Hepatic stellate cell (primary cell): ENCODE measurements at places on chromosomes 5 and 9.

- DNase-seq = no peak
Observed at GRCh38 chr5:73435759-73436534, 12.6 kb downstream of the FOXD1 start.

DNA sequence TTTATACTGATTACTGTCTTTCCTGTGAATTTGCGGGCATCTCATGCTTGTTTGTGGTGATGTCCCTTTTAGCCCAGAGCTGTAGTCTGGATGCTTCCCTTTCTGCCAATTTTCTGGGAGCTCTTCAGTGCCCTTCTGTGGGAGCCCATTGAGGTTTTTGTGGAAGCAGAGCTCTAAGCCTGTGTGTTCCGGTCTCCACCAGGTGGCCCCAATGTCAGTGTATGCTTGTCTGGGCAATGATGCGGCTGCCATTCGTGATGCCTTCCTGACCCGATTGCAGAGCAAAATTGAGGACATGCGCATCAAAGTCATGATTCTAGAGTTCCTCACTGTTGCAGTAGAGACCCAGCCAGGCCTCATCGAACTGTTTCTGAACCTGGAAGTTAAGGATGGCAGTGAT, 35.1 kb downstream of the SH3GLB2 start:
- DNase-seq = no peak

DNA sequence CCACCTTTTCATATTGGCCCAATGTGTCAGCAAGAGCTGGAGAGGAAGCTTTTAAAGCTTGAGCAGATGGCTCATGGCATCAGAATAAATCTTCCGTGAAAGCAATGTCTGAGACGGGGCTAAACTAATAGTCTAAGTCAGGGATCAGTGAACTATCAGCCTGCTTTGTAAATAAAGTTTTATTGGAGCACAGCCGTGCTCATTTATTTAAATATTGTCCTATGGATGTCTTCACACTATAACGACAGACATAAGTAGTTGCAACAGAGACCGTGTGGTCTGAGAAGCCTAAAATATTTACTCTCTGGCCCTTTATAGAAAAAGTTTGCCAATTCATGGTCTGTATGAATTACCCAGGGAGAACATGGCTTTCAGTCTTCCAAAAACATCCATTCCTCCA, 85.6 kb upstream of the SLC44A1 start:
- DNase-seq = no peak

DNA sequence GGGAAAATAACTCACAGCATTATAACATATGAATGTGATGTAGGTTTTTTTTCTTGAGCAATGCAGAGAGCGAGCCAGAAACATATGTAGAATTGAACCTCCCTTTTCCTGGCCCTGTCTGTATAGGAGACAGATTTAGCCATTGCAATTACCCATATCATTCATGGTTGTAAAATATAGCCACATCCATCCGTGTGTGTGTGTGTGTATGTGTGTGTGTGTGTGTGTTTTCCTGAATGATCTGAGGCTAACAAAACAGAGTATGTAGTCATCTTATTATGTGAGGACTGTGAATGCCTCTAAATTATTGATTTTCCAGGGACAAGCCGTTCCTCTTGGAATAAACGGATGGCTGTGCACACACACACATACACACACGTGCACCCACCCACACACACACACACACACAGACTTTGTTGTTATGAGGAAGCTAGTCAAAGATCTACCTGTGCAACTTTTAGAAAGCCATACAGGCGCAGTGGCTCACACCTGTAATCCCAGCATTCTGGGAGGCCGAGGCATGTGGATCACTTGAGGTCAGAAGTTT, 11.7 kb upstream of the DENND1A start:
- no peak for DNase-seq

- DNase-seq = no peak
Observed at GRCh38 chr5:23742701-23743100, 235.3 kb downstream of the PRDM9 start.

GRCh38 chr9:8864545-8864896, 1064.9 kb upstream of the DMAC1 start:
- DNase-seq = no peak

GRCh38 chr9:113609562-113610318, 146.2 kb downstream of the RGS3 start:
- peak; percentile 65 for DNase-seq

- DNase-seq = no peak
Observed at GRCh38 chr5:67366276-67366675, 169.7 kb upstream of the CD180 start.

GRCh38 chr9:110191615-110192014, 16.3 kb downstream of the C9orf152 start:
- DNase-seq = no peak

GRCh38 chr5:80777347-80778287, 122.8 kb upstream of the DHFR start:
- DNase-seq = no peak

GRCh38 chr9:90855208-90855902, 53.7 kb downstream of the SYK start:
- DNase-seq = no peak

DNA sequence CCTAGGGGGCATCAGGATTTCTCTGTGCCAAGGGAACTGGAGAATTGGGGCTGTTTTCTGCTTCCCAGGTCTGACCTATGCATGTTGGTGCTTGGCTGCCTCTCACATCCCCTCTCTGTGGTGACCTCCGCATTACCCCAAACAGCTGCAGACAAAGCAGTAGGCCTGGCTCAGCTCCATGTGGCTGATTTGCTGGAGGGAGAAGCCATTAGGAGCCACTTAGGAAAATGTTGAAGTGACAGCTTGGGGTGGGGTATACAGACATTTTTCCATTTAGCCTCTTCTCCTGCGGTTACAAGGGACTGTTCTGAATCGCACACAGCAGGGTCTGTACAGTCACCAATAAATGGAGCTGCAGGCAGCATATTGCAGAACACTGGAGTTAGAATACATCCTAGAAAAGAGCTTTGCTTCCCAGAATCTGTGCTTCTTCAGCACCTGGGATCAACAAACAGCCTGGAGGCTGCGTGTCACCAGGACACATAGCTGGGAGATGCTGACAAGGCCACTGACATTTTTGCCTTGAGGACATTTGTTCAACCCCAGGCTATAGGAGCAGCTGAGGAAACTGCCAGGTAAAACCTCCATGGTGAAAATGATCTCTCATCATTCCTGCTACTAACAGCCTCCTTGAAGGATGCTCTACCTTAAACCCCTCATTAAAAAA, 335.3 kb downstream of the DIRAS2 start:
- DNase-seq = no peak

DNA sequence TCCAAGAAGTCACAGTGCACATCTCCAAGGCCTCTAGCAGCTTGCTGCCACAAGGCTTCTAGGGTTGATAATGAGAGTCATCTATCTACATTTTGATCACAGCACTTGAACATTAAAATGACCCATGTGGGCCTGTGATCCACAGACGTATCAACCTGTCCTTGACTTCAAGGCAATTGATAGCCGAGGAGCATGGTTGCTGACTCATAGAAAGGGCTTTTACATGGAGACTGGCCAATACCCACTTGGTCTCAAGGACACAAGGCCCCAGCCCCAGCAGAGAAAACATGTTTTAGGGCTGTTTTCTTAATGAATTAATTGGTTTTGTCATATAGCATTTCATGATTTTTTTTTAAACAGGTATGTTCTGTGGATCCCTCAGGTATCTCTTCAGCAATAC, 314.0 kb downstream of the SEMA5A start:
- DNase-seq = no peak

GRCh38 chr5:168251259-168251658, 40.2 kb upstream of the WWC1 start:
- no peak for DNase-seq

- no peak for DNase-seq
Observed at GRCh38 chr5:157478726-157479125, 18.7 kb downstream of the NIPAL4 start.

DNA sequence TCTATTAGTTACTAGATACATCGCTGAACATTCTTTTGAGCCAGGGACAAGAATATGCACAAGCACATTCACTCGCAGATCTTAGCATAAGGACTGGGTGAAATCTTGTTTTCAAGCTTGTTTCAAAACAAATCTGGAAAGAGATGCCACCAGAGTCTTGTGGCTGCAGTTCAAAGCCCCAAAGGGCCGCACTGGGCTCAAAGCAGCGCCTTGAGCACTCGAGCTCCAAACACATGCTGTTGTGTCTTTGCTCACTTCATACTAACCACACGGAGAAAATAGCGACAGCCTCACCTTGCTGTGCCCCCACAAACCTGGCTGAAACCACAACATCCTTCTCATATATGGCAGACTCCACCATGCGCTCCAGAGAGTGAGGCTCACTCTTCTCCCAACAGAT, 34.2 kb upstream of the IL7R start:
- DNase-seq = no peak

DNA sequence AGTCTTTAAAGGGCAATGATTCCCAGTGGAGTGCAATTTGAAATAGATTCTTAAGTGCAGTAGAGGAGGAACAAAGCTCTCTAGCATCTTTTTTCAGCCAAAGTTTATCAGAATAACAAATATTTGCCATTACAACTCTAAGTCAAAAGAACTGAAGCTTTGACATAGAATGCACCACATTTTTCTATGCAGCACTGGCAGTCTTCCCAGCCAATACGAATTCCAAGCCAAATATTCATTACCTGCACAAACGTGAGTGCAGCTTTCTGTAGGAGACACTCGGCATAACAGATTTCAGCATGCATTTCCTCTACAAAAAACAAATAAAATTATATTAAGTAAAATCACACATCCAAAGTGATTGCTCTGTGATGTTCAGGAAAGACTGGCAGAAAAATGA, 103.4 kb downstream of the TTC39B start:
- DNase-seq = no peak

- peak; percentile 75 for DNase-seq
Observed at GRCh38 chr5:65100911-65101631, 332.3 kb downstream of the CWC27 start.

DNA sequence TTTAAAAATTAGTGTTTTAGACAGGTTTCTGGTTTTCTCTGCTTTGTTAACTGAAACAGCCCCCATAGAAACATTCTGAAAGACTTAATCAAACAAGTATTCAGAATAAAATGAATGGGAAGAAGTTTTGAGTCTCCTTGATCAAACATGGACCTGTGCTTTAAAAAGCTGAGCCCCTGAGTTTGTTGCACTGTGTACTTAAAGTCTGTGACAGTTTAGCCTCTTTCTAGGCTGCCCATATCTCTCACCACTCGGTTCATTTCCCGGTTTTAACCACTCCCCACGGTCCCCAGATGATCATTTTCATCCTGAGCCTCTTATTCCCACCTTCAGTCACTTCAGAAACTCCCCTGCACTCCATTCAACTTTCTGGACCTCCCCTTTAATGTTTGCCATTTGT, 215.9 kb upstream of the DMRT1 start:
- no peak for DNase-seq

DNA sequence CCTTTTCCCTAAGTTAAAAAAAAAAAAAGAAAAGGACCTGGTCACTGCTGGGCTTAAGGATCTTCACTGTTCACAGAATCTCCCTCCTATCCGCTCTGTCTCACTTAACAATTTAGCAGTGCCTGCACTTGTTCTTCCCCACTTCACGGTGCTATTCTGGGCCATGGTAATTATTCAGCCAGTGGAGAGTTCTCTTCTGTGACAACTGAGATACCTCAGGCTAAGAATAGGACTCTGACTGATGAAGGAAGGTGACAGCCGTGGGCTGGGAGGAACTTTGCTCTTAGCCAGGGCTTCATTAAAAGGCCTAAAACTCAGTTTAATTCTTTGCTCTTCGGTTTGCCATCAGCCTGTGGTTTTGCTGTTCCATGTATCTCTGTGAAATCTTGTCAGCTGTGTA, 51.9 kb upstream of the ENTREP1 start:
- no peak for DNase-seq

DNA sequence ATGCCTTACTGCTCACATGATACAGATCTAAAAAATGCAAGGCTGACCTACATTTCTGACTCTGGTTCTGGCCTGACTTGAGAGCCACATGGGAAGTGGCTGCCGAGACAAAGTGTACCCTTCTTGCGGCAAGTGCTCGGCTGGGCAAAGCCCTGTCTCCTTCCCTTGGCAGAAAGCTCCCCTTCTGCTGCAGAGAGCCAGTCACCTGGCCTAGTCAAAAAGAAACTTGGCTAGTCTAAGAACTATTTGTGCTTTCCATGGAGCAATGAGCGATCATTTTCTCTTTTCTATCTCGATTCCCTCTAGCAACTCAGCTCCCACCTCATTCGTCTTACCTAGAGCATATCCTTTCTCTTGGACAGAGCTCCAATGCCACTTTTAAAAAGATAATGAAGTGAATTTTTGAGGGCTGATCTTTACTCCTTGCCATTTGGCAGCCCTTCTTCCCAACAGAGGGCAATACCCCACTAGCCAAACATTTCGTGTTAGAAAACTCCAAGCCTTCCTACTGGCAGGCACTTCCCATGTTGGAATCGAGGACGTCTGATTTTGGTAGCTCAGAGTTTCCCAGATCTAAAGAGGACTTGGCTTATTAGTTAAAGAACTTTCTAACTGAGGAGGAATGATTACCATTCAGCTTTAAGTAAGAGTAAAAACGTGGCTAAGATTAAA, 108.1 kb upstream of the PRRC1 start:
- DNase-seq = no peak

GRCh38 chr9:124829334-124829669, 24.0 kb upstream of the WDR38 start:
- DNase-seq = no peak

DNA sequence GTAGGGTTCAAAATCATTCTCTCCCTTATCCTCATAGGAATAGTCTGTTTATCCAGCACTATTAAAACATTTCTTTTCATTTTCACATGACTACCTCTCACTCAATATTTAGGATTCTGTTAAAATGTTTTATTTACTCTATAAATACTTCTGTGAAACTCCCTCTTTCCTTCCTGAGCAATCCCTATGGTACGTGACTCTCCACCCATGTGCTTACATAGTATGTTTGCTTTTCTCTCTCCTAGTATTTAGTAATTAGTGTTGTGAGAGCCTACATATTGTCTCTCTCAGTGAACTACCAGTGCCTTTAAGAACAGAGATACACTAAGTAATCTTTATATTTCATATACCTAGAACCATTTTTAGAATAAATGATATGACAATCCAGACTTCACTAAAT, 46.0 kb downstream of the PTPRD start:
- DNase-seq = no peak

DNA sequence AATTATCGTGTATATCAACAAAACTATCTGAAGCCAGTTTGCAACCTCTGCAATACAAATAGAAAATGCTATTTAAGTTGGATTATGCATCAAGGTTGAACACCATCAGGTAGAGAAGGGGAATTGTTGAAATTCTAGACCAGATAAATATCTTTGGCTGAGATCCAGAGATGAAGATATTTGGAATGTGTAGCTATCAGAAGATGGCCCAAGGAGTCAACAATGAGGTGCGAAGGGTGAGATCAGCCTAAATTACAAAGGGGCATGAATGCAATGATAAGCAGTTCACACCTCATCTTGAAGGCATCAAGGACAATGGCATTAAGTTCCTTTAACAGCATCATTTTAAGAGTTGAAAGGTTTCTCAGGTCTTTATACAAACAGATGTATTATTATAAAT, 572.1 kb upstream of the DMAC1 start:
- DNase-seq = no peak
